ENCODE measurements at places on chromosomes 5 and 9. TPM values are rescaled to one million over a fixed set of nuclear protein-coding genes. Genes with fewer than 3 reads are reported as not detected.

GRCh38 chr5:108201721-108202120 is 180.2 kb downstream of the FBXL17 start:
- DNase-seq, result no peak

DNA sequence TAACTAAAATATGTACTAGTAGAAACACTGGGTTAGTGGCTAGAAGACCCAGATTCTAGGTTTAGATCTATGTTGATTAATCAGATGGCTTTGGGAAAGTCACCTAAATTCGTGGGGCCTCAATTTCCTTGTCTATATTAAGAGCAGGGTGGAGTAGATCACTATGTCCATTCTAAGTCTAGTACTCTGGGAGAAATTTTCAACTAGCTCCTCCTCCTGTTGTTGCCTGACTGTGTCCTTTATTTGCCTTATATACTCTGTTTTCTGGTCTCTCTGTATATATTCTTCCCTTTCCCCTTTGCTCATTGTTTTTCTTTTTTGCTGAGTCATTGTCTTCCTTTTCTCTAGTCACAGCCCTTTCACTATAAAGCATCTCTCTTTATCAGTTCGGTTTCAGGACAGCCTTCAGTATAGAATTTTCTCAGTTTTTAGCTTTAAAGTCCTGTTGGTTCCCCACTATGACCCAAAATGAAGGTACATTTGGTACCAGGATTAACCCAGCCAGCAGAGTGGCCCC is 44.5 kb upstream of the CDH6 start:
- DNase-seq, result no peak

Gene MYMK
- total RNA-seq, result not detected

GRCh38 chr5:122151640-122152039 is 22.3 kb downstream of the ZNF474 start:
- no peak for DNase-seq

Gene HINT1
- 167 TPM for total RNA-seq

Gene ACOT12
- not detected for total RNA-seq

- DNase-seq, result no peak
Measured at GRCh38 chr5:73008831-73009230, 53.0 kb downstream of the FCHO2 start.

DNA sequence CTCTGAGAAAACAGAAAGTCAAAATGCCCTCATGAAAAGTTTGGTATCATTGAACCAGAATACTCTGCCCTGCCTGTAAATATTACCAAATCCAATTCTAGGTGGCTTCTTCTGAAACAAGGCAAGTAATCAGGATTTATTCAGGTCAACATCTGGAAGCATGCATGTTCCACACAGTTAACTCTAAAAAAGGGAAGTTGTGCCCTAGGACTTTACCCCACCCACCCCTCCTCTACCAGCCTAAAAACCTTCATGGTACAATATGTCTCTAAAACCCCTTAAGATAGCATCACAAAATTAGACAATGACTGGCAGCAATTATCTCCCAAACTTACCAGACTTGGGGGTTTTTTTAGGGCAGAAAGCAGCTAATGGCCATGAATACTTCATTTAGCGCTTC is 414.8 kb upstream of the SLC30A5 start:
- no peak for DNase-seq

DNA sequence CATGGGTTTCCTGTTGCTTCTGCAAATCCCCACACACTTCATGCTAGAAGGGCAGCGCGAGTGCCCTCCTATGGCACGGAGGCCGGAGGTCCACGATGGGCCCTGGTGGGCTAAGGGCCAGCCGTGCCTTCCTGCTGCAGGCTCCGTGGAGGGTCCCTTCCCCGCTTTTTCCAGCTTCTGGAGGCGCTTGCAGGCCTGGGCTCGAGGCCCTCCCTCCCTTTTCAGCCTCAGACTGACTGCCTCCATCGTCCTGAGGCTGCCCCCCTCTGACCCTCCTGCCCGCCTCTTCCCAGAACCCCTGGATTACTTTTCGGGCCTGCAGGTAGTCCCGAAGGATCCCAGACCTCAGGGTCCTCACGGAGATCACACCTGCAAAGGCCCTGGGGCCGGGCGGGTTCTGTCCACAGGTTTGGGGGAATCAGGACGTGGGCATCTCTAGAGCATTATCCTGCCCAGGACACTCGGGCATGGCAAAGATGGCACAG is 3.2 kb upstream of the TERT start:
- no peak for DNase-seq

Gene CMYA5
- 1.6 TPM for total RNA-seq

Gene WNT8A
- total RNA-seq, result not detected

Gene RNF130
- total RNA-seq, result 151 TPM

- no peak for DNase-seq
Measured at GRCh38 chr9:3431890-3432289, 93.9 kb downstream of the RFX3 start.

GRCh38 chr9:113479174-113479621 is 15.7 kb downstream of the RGS3 start:
- no peak for DNase-seq

DNA sequence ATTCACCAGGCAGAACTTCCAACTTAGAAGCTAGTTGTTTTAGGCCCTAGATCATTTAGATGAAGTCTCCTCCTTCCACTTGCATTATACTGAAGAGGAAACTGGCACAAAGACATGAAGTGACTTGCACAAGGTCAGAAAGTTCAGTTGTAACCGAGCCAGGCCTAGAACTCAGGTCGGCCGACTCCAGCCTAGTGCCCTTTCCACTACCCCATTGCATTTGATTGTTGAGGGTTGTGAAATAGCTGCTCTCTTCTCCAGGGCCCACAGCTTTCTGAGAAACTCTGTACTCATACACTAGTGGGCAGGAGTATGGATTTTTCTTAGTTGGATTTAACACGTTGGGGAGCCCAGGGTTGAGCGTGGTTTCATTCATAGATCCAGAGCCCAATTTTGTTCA is 5.6 kb downstream of the ZNF462 start:
- no peak for DNase-seq

- no peak for DNase-seq
Measured at GRCh38 chr9:101587332-101588043, 7.3 kb downstream of the PPP3R2 start.

DNA sequence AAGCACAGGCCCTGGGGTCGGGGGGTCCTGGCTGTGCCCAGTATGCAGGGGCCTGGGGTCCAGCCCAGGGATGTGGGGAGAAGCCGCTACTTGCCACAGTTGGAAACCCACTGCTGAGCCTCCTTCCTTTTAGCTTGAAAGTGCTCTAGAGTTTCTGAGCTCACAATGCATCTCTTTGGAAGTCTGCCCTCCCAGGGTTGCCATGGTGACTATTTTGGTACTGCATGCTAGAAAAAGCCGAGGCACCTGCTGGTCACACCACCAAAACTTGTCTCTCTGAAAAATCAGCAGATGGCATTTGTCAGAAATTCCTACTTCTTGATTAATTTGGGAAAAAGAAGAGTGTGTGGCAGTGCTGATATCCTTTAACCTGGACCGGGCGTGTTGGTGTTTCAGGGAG is 151.8 kb downstream of the SEC61B start:
- DNase-seq, result no peak

Gene MARCOL
- total RNA-seq, result not detected

- DNase-seq, result no peak
Measured at GRCh38 chr5:78005021-78005785, 229.1 kb upstream of the TBCA start.

- no peak for DNase-seq
Measured at GRCh38 chr5:57277085-57277484, 103.2 kb downstream of the GPBP1 start.

- DNase-seq, result no peak
Measured at GRCh38 chr5:25905646-25906045, 1132.7 kb downstream of the CDH9 start.

- DNase-seq, result no peak
Measured at GRCh38 chr5:89899559-89899958, 510.0 kb downstream of the CETN3 start.

- DNase-seq, result no peak
Measured at GRCh38 chr9:111683392-111683791, 22.0 kb downstream of the GNG10 start.

Data from thoracic aorta (tissue), 2 donors.